GM12891 (cell line): ENCODE measurements at places on chromosomes 16 and 17.

DNA sequence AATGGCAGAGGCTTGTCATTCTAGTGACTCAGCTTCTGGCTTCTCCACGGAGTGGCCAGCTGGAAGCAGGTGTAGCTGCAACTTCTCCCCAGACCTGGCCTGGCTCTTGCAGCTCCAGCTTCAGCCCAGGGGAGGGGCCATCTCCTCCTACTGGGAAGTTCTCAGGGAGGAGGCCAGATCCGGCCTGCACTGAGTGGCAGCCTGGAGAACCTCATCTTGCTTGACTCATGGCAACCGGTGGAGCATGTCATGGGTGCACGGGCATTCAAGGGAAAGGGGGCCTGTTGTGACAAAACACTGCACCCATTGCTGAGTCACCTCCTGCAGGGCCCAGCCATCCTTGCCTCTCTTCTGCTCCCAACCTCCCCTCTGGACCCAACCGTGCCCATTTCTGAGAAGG, 273.9 kb upstream of the MAF start:
- no peak for DNase-seq

- no peak for DNase-seq
These were observed 945.8 kb downstream of the KCNJ2 start for GRCh38 chr17:71114911-71115668.

- DNase-seq: no peak
These were observed 103.0 kb upstream of the CDH13 start for GRCh38 chr16:82523815-82524214.

DNA sequence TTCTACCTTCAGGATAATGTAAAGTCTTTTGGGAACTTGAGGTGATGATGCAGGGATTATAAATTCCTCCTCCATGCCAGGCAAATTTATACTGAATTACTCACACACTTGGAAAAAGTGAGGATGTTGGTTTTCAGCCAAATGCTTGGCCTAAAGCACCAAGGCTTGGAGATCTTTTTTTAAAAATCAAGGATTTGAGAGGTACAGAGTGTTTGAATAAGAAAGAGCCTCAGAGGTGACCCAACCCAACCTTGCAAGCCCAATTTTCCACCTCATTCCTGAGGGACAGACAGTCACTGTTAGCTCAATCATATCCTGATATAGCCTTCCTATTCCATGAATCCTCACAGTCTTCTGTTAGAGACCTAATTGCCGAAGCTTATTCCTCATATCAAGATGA, 14.0 kb downstream of the GRIN2A start:
- DNase-seq: no peak

DNA sequence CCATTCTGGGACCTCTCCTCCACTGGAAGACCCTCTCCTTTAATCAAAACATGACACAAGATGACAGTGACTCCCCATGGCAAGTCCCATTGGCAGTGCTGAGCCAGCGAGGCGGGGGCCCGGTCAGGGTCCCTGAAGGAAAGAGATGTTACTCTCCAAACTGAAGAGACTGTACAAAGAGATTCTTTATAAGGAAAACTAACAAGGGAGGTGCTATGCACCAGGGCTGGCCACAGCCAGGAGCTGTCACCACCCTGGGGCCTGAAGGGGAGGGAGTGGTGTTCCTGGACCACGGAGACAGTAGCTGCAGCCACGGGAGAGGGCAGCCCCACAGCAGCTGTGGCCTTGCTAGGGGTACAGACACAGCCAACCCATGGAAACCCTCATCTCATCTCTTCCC, 123.1 kb downstream of the XYLT1 start:
- DNase-seq: no peak

GRCh38 chr17:45302649-45303173, 14.1 kb downstream of the MAP3K14 start:
- DNase-seq: no peak

GRCh38 chr17:27332047-27332393, 38.1 kb downstream of the WSB1 start:
- no peak for DNase-seq

DNA sequence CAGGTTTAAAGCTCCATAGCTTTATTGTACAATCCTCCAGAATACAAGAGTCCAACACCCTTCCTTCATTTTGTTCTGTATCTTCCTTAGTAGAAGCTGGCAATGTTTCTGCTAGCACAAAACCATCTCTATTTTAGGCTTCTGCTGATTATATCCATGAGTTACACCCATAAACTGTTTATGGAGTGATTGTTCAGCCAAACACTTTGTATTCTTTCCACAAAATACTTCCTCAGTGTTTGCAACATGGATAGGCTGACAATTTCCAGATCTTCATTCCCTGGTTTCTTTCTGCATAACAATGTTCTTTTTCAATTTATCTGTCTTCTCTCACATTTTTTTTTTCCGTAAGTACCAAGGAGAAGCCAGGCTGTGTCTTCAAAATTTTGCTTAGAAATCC, 839.9 kb upstream of the CDH8 start:
- no peak for DNase-seq

GRCh38 chr16:73170612-73171038, 122.7 kb upstream of the ZFHX3 start:
- DNase-seq: no peak

- no peak for DNase-seq
These were observed 74.2 kb upstream of the ZNF469 start for GRCh38 chr16:88308441-88309173.

DNA sequence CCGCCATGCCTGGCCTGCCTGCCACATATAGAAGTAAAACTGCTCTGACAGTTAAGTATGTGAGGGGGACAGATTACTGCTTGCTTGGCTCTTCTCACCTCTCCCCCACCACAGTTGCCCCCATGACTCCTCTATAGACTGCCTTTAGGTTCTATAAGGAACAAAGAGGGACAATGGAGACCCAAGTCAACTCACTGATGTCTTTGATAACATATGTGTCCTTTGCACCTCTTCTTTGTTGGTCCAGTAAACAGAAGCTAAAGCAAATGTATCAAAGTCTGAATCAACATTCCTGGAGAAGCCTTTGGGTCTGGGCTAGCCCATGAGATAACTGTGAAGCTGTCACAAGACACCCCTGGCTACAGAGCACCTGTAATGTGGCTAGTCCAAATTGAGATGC, 27.1 kb downstream of the NUDT7 start:
- DNase-seq: no peak

DNA sequence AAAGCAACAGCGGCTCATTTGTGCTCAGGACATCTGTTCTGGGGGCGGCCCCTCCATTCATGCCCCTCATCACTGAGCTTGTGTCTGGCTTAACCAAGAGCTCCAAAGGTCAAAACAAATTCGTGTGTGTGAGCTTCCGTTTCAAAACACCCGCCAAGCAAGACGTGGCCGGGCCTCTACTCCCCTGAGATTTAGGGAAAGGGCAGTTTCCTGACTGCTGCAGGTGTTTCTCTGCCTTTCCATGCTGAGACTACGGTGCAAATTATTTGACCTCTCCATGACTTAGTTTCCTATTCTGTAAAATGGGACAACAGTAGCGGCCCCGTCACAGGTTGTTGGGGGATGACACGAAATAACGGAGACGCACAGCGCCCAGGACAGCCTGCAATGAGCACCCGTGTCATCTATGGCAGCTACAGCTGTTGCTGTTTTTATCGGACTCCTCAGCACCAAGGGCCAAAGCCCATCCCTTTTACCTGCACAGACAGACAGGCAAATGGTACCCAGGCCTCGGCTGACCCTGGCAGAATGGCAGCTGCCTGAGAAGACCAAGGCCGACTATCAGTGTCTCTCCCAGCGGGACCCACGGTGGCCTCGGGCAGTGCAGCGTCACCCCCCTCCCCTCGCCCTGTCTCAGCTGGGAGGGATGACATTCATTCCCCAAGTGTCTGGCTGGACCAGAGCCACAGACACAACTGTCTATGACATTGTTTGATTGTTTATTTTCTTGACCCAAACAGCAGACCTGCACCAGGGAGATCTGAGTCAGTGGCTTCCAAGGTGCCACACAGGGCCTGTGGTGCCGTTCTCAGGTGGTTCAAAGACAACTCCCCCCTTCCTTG, 50.7 kb upstream of the DOC2B start:
- DNase-seq: no peak

GRCh38 chr16:3058139-3059030, 7.1 kb upstream of the IL32 start:
- no peak for DNase-seq

GRCh38 chr16:27547134-27547533, 2.6 kb downstream of the GTF3C1 start:
- DNase-seq: no peak

DNA sequence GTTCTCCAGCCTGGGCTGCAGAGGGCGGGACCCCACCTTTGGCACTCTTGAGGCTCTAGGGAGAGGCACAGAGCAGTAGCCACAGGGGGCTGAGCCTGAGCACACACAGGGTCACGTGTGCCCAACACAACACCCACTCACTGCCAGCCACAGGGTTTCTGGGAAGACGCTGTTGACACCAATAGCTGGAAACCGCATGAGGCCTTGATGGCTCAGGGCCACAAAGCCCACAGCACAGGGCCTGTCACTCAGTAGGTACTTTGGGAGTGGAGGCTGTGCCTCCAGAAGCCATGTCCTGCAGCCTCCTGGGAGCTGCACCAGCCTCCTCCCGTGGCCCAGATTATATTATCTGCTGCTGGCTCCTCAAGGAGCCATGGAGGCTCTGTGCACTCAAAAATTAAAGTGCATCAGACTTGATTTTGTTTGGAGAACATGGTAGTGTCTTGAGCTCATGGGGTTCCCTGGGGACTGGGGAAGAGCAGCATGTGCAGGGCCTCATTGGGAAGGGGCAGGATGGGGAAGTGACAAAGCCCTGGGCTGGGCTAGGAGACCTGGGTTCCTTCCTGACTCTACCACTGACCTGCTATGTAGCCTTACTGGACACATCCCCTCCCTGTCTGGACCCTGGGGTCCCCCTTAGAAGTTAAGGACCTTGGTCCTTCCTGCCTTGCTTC, 12.5 kb upstream of the SREBF1 start:
- DNase-seq: no peak

- DNase-seq: no peak
These were observed at the start of gene CNTNAP1 for GRCh38 chr17:42681976-42682721. TSS of gene CNTNAP1 (plus strand) at chr17:42682531. CDS start at chr17:42682830, 299 bp downstream.

DNA sequence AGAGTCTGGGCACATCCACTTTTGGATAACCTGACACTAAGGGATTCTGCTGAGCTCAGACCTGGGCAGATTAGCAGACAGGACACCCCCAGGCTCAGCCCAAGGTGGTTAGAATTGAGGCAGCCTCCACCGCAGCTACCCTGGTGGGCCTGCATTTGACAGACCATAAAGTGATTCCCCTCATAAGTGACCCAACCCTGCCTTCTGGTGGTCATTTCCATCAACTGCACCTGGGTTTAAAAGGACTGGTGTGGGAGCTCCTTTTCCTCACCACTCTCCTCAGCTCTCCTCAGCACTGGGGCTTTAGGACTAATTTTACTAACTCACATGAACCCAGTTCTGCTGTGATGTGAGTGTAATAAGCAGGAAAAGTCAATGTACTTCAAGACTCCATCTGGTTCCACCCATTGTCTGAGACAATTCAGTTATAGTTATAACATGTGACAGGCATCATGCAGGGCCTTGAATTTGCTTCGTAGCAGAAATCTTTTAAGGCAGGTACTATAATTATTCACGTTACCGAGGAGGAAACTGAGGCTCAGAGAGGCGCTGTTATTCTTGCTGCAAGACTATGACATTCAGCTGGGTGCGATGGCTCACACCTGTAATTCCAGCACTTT, 42.5 kb downstream of the MYH3 start:
- DNase-seq: peak; percentile 42

- no peak for DNase-seq
These were observed 209.9 kb downstream of the PRKCB start for GRCh38 chr16:24045641-24046040.

GRCh38 chr17:40497695-40498094, 3.7 kb downstream of the TNS4 start:
- DNase-seq: no peak

DNA sequence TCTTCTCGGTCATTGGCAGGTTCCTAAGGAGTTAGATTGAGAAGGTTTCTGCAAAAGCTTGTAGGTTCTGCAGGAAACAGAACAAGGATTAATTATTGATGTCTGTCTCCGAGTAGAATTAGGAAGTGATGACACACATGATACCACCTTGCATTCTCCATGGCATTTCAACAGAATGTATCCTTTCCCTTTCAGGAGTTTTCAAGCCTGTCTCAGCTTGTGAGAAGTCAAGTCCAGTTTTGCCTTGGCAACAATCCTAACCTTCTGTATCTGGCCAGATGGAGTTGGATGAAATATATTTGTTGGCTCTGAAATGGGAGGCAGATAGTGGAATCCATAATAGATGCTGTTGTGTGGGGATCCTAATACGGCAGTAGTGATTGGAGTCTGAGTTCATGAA, 235.5 kb downstream of the SHISA9 start:
- DNase-seq: no peak

DNA sequence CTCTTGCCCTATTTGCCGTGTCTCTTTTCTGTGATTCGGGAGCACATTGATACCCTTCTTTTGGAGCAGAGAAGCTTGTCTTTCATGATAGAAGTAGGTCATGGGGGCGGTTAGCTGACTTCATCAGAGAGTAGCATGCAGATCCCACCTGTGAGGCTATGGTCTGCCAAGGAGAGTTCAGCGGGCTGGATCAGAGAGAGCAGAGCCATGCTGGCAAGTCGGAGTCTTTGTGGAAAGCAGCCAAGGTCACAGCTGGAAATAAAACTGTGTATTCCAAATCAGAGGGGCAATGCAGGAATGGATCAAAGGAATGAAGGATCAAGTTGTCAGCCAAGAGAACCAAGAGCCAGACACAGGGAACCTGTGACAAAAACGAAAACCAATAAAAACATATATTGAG, 595.9 kb downstream of the WWOX start:
- no peak for DNase-seq

DNA sequence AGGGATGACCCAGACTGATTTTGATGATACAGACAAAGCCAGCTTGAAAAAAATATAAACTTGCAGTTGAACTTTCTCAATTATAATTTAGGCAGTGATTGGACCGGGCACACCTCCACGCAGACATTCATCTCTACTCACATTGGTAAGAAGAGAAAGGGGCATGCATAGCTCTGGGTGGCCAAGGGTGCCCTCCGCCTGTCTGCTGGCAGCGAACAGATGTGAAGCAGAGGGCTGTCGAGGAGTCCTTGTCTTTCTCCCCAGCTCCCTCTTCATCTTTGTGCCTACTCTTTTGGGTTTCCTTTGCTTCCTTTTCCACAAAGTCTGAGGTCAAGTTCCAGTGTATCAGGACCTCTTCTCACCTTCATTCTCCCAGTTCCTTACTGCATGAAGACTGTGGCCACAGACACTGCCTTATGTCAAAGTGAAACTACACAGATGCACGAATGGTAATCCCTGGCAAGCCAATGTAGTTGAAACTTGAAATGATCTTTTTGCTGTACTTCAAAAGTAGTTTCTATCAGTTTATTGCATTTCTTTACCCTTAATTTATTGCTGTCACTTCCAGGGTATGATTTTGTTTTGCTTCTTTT, 343.7 kb upstream of the SOX9 start:
- DNase-seq: no peak

DNA sequence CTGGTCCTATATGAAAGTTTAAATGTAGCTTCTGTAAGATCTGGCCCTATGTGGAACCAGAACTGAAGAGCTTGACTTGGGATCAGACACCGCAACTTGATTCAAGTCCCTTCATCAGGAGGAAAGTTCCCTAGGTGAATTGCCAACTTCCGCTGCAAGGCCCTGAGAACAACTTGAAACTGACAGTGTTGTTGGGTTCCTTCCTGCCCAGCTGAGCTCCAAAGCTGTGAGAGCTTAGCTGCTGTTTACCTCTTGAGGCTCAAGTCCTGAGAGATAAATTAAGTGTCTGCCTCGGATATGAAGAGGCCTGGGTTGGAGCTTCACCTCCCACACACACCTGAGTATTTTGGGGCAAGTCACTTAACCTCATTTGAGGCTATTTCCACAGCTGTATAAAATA, 44.7 kb downstream of the REXO5 start:
- no peak for DNase-seq
